ENCODE measurements at places on chromosomes 5 and 9.
A peak's percentile ranks its signal among the peaks of the same experiment; 100 is the strongest.

DNA sequence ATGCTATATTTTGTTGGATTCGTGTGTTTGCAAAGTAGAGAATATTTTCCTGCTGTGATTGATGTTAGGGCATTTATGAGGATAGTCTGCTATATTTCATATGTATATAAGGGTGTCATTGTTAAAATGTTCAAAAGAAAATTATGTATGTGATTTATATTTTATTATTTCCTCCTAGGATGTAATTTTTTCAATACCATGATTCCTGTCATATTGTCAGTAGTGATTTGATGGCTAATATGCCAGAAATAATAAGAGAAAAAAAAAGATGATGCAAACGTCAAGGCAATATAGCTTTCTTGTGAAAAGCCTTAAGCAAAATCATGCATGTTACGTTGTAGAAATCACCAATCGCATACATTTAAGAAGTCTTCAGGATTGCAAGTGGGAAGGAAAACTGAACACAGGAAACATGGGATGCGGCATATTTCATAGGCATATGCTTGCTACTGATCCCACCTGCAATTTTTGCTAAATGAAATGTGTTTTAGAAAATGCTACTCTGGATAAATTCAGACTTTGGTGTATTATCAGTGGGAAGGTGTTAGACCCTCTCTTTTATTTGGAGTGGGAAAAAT lies 224.5 kb downstream of the MAST4 start:
- no peak for DNase-seq

DNA sequence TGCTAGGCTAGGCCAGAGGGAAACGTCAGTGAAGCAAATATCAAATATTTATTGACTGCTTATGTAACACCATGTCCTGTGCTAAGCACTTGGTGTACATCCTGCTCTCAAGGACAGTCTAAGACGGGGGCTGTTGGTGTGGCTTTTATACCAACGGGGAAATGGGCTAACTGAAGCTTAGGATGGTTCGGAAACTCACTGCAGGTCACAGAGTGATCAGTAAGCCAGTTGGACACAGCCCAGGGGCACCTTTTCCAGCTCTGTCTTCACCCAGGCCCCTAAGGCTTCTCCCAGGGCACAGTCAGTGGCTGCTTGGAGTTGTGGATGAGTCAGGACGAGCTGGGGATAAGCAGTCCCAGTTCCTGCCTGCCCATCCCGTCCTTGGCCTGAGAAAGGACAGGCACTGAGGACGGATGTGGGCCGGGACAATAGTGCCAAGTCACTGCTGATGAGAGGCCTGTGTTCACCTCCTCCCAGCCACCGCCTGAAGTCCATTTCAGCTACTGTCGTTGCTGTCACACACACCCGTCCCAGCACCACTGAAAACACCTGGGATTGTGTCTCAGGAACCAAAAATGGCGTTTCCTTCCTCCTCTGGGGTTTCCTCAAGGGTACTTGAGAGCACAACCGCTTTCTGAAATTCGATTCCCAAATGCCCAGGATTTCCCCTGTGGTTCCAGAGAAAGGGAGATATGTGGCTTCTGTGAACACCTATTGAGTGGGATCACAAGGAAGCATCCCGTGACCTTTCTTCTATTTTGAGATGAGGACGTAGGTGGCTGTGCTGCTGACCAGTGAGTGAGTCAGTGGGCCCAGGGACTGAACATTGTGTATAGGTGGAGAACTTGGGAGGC lies 17.5 kb upstream of the SPRY4 start:
- no peak for DNase-seq

DNA sequence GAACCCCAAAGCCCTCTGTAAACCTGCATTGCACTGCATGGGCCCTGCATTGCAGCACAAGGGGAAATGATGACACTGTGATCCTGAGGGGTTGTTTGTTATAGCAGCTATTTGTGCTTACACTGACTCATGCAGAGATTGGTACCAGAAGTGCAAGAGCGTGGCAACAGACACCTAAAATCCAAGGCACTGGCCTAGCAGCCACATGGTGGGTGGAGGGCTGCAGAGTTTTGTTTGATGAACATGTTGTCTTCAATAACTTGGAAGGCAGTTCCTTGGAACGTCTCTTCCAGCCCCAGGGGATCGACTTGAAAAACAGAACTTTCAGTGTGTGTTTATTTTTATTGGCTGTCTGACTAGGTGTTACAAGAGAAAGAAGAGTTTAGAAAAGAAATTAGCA lies 14.5 kb downstream of the FCN2 start:
- no peak for DNase-seq

- no peak for DNase-seq
Observed at GRCh38 chr5:81125959-81126358, 107.2 kb upstream of the CKMT2 start.

- DNase-seq = peak; percentile 40
Observed at GRCh38 chr9:35341585-35341984, 148.3 kb upstream of the RUSC2 start.

GRCh38 chr5:82439750-82440445 lies 161.7 kb upstream of the RPS23 start:
- DNase-seq = no peak

DNA sequence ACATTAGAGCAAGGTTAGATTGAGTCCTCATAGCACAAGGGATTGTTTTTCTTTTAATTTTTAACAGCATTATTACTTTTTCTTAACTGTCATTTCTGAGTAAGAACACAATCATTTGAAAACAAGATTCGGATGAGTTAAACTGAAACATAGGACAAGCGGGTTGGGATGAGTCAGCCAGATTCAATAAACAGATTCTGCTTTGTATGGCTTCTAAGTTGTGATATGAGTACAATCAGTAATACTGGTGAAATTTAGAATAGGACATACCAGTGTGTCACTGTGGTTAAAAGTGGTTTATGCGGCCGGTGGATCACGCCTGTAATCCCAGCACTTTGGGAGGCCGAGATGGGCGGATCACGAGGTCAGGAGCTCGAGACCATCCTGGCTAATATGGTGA lies 364.3 kb upstream of the CDH10 start:
- DNase-seq = no peak

DNA sequence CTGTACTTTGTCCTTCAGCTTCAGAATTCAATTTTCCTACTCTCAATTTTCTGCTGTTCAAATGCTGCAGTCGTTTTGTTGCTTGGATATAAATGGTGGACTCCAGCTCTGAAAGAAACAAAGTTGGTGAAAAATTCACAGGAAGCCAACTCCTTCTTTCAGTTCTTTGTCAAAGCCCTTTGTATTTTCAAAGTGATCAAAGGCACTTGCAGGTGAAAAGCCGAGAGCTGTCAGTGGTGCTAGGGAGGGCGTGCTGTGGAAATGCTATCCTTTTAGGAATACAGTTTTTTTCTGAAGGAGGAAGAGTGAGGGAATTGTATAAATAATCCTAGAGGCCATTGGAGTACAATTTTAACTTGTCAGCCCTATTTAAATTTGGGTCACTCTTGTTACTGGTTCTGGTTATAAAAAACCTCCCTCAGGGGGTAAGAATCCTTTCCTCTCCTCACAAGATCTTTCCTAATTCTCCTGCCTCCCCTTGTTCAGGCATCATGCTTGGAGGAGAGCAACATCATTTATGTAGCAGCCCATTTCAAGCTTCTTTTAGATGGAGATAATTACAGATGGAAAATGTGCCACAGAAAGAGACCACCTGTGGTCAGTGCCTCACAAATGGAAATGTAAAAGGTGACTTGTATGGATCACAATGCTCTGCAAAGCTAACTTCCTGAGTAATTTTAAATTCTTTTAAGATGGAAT lies 62.5 kb upstream of the GHR start:
- no peak for DNase-seq

DNA sequence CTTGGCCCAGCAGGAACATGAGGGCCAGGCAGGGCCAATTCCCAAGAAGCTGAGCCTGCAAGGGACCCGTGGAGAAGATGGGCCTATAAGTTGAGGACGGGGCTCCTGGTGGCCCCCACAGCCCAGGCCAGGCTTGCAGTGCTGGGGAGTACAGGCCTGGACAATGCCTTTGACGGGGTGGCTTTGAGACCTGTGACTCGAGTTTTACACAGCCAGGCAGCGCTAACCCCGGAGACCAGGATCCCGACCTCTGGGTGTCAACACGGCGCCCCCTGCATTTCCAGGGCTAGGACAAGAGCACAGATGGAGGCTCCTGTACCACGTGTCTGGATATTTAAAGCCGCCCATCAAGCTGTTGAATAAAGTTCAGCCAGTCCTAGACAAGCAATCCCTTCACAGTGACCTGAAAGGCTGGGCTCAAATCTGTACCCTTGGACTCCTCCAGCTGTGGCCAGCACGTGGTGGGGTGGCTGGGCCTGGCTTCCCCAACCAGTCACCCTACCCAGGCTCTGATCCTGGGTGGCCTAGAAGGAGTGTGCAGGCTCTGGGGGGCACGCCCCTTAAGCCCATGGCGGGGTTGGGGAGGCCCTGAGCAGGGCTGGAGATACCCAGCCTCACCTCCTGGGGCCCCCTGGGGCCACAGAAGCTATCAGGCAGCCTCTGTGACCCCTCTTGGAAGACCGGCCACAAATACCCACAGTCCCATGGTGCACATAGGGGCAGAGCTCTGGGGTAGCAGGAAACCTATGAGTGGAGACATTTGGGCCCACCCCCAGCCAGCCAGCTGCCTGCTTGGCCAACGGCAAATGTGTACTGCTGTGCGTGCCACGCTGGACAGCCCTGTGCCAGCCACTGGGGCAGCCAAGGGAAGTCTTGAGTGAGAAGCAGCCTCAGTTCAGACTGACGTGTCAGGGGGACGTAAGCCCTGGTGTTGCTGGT lies 88.7 kb downstream of the NTNG2 start:
- no peak for DNase-seq

GRCh38 chr5:32278406-32278805 lies 34.3 kb downstream of the MTMR12 start:
- peak; percentile 79 for DNase-seq

DNA sequence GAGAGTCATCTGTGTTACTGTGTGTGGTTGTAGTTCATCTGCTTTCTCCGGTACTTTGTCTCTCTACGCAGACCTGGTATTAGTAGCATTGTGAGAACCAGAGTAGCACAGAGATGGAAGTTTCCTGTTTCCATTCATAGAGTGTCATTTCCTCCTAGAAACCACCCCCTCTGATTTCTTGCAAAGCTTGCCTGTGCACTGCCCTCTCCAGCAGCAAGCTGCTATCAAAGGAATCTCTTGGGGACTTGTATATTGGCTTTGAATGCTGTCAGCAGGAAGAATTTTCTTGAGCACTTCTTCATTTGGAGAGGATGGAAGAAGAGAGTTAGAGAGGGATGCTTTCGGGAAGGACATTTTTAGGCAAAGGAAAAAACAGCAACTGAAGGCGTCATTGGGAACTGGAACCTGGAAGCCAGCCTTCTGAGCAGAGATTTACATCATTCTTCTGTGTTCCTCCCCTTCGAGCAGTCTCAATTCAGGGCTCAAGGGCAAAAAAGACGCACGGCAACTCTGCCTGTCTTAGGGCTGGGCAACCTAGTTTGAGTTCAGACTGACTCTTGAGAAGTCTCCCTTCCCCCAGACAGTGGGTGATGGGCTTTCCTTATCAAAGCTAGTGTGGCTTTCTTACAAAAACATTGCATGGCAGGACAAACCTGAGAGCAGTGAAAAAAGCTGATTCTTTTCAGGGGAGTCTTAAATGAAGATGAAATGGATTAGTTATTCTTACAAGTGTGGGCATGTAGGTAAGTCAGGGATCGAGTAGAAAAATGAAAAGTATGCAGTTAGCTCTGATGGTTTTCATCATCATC lies 226.3 kb downstream of the AOPEP start:
- no peak for DNase-seq

DNA sequence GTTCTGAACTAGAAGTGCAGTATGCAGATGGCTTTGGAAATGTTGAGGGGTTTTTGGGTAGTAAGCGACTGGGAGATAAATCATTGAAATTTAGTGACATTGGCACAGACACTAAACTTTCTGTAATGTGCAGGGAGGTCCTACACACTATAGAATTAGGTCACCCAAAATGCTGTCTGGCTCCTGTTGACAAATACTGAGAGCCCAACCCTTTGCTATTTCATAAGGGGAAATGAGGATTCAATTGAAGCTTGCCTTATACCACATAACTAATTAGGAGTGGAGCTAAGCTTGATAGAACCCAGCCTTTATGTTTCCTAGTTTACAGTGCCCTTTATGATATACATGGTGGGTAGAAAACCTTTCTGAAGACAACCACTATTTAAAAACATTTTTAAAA lies 22.6 kb downstream of the HMGXB3 start:
- no peak for DNase-seq

DNA sequence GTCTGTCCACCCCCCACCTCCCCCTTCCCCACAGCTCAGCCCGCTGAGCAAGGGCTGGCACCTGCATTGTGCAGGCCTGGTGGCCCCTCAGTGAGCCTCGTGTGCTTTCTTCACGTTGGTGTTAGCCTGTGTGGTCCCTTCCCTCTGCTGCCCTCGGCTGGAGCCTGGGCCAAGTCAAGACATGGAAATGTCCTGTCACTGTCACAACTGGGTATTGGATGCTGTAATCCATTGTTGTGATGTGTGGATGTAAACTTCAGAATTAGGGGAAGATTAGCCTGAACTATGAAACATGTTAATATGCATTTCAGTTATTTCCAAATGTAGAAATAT lies 103.9 kb downstream of the TRIO start:
- no peak for DNase-seq

DNA sequence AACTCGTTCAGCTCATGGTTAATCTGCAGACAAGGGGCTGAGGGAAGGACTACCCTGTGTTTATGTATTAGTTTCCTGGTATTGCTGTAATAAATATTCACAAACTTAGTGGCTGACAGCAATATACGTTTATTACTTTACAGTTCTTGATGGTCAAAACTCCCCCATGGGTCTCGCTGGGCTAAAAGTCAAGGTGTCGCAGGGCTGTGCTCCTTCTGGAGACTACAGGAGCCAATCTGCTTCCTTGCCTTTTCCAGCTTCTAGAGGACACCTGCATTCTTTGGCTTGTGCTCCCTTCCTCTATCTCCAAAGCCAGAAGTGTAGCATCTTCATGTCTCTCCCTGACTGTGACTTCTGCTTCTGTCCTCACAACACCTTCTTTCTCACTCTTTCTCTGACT lies 653.8 kb upstream of the RIOK2 start:
- no peak for DNase-seq

GRCh38 chr5:56873056-56873455 lies 36.3 kb upstream of the SETD9 start:
- DNase-seq = no peak

GRCh38 chr5:1118738-1119137 lies 6.9 kb upstream of the SLC12A7 start:
- no peak for DNase-seq
